Glutamatergic neuron (in vitro differentiated cells): ENCODE measurements at places on chromosomes 3 and 15. TPM values are rescaled to one million over a fixed set of nuclear protein-coding genes. Genes with fewer than 3 reads are reported as not detected.
A peak's percentile ranks its signal among the peaks of the same experiment; 100 is the strongest.

The POLR2M gene
- 41.4 TPM for total RNA-seq

The ADAMTSL3 gene
- total RNA-seq: 0.32 TPM

DNA sequence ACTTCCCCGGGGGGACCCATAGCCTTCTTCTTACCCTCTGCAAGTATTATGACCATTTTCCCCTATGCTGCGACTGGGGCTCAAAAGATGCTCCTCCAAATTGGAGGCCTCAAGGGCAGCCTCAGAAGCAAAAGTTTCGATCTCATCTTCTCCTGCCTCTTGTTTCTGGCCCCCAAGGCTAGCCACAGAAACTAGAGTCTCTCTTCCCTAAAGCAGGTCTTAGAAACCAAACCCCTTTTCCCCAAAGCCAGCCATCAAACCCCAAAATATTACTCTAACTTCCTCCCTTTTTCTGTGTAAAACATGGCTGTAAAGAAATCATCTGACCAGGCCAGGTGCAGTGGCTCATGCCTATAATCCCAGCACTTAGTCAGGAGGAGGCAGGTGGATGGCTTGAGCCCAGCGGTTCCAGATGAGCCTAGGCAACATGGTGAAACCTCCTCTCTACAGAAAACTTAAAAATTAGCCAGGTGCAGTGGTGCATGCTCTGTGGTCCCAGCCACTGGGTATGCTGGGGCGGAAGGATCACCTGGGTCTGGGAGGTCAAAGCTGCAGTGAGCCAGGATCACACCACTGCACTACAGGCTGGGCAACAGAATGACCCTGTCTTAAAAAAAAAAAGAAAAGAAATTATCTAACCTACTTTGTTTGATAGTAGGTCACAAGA, 36.7 kb upstream of the MFGE8 start:
- H3K27ac ChIP-seq: no peak overlapping the region
- H3K36me3 ChIP-seq: no peaks in the 10 kb centered on the region
- H3K27me3 ChIP-seq: no peaks in the 10 kb centered on the region
- no peak overlapping the region for H3K4me3 ChIP-seq
- DNase-seq: no peak

DNA sequence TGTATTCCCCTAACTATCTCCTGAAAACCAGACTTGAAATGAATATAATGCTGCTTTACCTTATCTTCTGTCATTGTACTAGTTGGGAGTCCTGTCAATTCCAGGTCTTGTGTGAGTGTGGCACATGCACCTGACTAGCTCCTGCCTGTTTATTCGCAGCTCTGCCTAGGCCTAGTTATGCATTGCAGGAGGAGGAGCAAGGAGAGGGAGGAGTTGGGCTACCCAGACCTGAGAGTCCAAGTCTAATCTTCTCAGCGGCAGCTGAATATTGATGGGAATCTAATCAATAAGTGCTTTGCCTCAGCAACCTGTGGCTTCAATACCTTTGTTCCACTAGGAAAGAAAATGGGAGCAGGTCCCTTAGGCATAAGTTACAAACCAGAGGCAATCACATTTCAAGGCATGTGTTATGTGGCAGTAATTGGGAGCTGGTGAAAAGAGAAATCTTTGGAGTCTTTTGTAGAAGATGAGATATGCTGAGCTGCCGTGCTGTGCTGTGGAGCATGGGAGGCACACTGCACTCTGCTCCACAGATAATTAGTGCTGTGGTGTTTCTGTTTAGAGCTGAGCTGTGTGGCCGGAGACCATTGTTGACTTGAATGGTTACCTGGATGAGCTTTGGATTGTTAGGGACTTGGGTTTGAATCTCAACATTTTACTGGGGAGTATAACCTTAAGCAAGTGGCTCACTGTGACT, at the start of gene SLC2A2:
Gene SLC2A2, minus strand, starts transcription at position 124 of the 697 bp plus-strand sequence. Its CDS starts 50 bp downstream, at position 74.
- H3K27ac ChIP-seq: no peak within 1 kb of the TSS
- H3K4me3 ChIP-seq: peak within 1 kb of the TSS; percentile 35
- no peaks in the 10 kb centered on the region for H3K27me3 ChIP-seq

The DNAH12 gene
- 0.22 TPM for total RNA-seq

The THBS1 gene
- total RNA-seq: 0.83 TPM

- H3K4me3 ChIP-seq: no peak overlapping the region
- H3K27me3 ChIP-seq: no peaks in the 10 kb centered on the region
- DNase-seq: no peak
- no peaks in the 10 kb centered on the region for H3K36me3 ChIP-seq
- peaks cover 4% of the 10 kb centered on the region for H3K4me1 ChIP-seq
Observed at GRCh38 chr3:146065573-146066006, 95.4 kb downstream of the PLOD2 start.

The NUTM1 gene
- not detected for total RNA-seq

DNA sequence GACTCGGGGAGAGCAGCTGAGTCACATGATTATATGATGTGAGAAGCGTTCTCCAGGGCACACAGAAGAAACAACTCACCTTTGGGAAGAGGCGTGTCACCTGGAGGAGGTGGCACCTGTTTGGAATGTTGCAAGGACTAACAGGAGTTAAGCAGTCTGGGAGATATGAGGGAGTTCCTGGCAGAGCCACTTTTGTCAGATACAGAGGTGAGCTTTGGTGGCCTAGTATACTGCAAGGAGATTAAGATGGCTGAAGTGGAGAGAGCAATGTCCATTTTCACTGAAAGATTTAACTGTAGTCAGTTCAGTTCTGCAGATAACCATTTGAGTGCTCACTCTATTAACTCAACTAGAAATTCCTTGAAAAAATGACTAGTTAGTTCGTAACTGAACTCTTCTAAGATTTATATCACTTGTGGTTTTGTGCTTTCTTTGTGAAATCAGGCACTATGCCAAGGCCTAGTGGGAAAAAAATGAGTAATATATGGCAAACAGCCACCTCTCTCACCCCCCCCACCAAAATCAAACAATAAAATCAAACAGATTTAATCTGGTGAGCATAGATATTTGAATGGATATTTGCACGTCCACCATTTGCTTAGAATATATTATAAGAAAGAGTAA, 61.3 kb downstream of the CRYBG3 start:
- no peaks in the 10 kb centered on the region for H3K4me1 ChIP-seq
- H3K36me3 ChIP-seq: no peaks in the 10 kb centered on the region
- no peak for DNase-seq

DNA sequence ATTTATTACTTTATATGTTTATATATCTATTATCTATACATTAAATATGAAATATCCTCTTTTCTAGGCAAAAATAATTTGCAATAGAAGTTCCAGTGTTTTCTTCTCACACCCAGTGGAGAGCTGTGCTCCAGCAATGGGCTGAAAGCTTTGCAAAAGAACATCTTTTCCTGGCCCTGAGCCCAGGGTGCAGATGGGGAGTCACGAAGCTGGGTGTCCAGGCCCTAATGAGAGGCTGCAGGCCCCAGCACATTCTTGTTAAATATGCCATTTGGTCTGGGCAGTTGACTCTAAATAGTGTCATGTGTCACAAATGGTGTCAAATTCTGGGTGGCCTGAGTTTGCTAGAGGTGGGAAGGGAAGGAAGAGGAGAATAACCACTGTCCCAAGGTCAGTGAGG, 5.7 kb downstream of the NTRK3 start:
- H3K4me1 ChIP-seq: peaks cover 6% of the 10 kb centered on the region
- no peak for DNase-seq
- no peak overlapping the region for H3K4me3 ChIP-seq
- H3K27me3 ChIP-seq: peaks cover 24% of the 10 kb centered on the region

The C3orf22 gene
- total RNA-seq: not detected

GRCh38 chr15:36389107-36389506, 190.3 kb upstream of the CDIN1 start:
- H3K27me3 ChIP-seq: no peaks in the 10 kb centered on the region
- H3K27ac ChIP-seq: no peak overlapping the region
- no peak overlapping the region for H3K4me3 ChIP-seq
- no peaks in the 10 kb centered on the region for H3K4me1 ChIP-seq
- no peak for DNase-seq

DNA sequence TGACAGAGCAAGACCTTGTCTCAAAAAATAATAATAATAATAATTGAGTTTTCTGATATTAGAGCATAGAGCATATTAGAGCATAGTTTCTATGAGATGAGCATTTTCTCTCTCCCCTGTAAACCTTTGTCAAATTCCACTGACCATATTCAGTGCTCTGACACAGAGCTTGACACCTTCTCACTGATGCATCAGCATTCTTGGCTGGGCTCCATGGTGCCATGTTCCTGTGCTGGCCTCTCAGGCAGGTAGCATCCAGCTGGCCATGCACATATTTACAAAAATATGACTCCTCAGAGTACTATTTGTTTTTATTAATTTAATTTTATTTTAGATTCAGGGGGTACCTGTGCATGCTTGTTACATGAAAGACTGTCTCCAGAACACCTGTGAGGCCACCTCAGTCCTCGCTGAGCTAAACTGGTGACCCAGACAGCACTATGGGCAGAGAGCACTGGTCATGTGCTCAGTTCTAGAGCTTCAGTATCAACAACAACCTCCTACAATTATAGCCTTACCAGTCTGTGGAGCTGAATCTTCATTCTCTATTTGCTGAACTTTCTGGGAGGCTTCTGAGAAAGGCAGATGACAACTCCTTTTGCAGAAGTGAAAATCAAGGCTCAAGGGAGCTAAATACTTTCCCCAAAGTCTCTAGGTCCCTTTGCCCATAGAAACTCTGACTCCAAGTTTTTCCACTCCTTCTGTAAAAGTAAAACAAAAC, 21.6 kb upstream of the SLC28A2 start:
- no peak overlapping the region for H3K4me3 ChIP-seq
- peaks cover 5% of the 10 kb centered on the region for H3K36me3 ChIP-seq
- DNase-seq: no peak
- no peaks in the 10 kb centered on the region for H3K4me1 ChIP-seq
- H3K27ac ChIP-seq: no peak overlapping the region

GRCh38 chr3:82474711-82475110, 713.3 kb upstream of the GBE1 start:
- H3K4me3 ChIP-seq: no peak overlapping the region
- no peak for DNase-seq
- H3K27ac ChIP-seq: no peak overlapping the region
- no peaks in the 10 kb centered on the region for H3K27me3 ChIP-seq

The C3orf49 gene
- not detected for total RNA-seq

- peaks cover 3% of the 10 kb centered on the region for H3K27me3 ChIP-seq
- H3K27ac ChIP-seq: no peak overlapping the region
- no peak for DNase-seq
- peaks cover 3% of the 10 kb centered on the region for H3K4me1 ChIP-seq
- H3K36me3 ChIP-seq: no peaks in the 10 kb centered on the region
- H3K4me3 ChIP-seq: no peak overlapping the region
Observed at GRCh38 chr15:65930134-65930533, 60.8 kb downstream of the RAB11A start.

GRCh38 chr3:30222441-30222840, 384.0 kb upstream of the TGFBR2 start:
- H3K4me3 ChIP-seq: no peak overlapping the region
- DNase-seq: no peak
- H3K4me1 ChIP-seq: no peaks in the 10 kb centered on the region
- peaks cover 5% of the 10 kb centered on the region for H3K36me3 ChIP-seq
- H3K27ac ChIP-seq: no peak overlapping the region

- no peaks in the 10 kb centered on the region for H3K27me3 ChIP-seq
- no peak overlapping the region for H3K4me3 ChIP-seq
- no peak for DNase-seq
- no peaks in the 10 kb centered on the region for H3K4me1 ChIP-seq
- no peaks in the 10 kb centered on the region for H3K36me3 ChIP-seq
- H3K27ac ChIP-seq: no peak overlapping the region
Observed at GRCh38 chr3:20054549-20054987, 14.3 kb downstream of the KAT2B start.

The HOMER2 gene
- 32.6 TPM for total RNA-seq

DNA sequence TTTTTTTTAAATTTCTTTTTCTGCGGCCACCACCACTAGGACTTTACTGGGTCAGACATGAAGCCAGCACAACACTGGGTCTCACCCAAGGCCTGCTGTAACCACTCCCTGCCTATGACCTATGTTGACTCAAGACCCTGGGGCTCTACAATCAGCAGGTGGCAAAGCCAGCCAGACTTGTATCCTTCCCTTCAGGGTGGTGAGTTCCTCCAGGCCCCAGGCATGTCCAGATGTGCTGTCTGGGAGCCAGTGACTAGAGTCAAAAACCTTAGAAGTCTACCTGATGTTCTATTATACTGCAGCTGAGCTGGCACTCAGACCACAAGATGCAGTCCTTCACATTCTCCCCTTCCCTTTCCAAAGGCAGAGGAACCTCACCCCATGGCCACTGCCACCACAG, 31.6 kb upstream of the CLDN18 start:
- H3K27ac ChIP-seq: no peak overlapping the region
- H3K27me3 ChIP-seq: peaks cover 2% of the 10 kb centered on the region
- no peak overlapping the region for H3K4me3 ChIP-seq
- H3K36me3 ChIP-seq: no peaks in the 10 kb centered on the region
- H3K4me1 ChIP-seq: no peaks in the 10 kb centered on the region

DNA sequence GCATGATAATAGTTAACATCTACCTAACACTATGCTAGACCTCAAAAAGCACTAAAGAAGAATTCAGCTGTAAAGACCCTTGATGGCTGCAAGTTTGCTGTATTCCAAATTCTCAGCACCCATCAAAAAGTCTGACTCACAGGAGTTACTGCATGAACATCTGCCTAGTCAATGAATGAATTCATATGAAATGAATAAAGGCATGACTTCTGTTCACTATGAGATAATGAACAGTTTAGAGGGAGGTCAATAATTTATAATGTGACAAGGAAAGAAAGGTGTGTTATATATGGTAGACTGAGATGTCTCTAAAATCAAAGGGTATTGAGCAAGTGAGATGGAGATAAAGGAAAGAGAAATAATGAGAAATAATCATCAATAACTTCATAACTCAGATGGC, 508.2 kb upstream of the TGFBR2 start:
- H3K27me3 ChIP-seq: peaks cover 3% of the 10 kb centered on the region
- H3K4me1 ChIP-seq: no peaks in the 10 kb centered on the region
- no peak overlapping the region for H3K27ac ChIP-seq
- no peaks in the 10 kb centered on the region for H3K36me3 ChIP-seq
- DNase-seq: no peak

- no peaks in the 10 kb centered on the region for H3K36me3 ChIP-seq
- no peak overlapping the region for H3K4me3 ChIP-seq
- no peaks in the 10 kb centered on the region for H3K4me1 ChIP-seq
- H3K27ac ChIP-seq: no peak overlapping the region
Observed at GRCh38 chr3:37096288-37096687, 78.1 kb downstream of the LRRFIP2 start.

- peak overlapping the region; percentile 89 for H3K27ac ChIP-seq
- H3K36me3 ChIP-seq: no peaks in the 10 kb centered on the region
- DNase-seq: peak; percentile 43
- H3K4me1 ChIP-seq: peaks cover 5% of the 10 kb centered on the region
Observed at GRCh38 chr15:44193651-44194322, 1.3 kb downstream of the FRMD5 start.

- H3K36me3 ChIP-seq: no peaks in the 10 kb centered on the region
- no peak overlapping the region for H3K4me3 ChIP-seq
- no peaks in the 10 kb centered on the region for H3K4me1 ChIP-seq
Observed at GRCh38 chr15:80679167-80679803, 15.8 kb upstream of the ABHD17C start.

- no peak overlapping the region for H3K4me3 ChIP-seq
- H3K27me3 ChIP-seq: no peaks in the 10 kb centered on the region
- DNase-seq: no peak
- H3K4me1 ChIP-seq: peaks cover 10% of the 10 kb centered on the region
Observed at GRCh38 chr3:3087279-3087678, 22.9 kb downstream of the IL5RA start.

The SPTSSB gene
- total RNA-seq: 1.9 TPM

The DLEC1 gene
- 0.42 TPM for total RNA-seq

The RETNLB gene
- total RNA-seq: not detected

- H3K4me1 ChIP-seq: peaks cover 23% of the 10 kb centered on the region
- H3K27ac ChIP-seq: no peak overlapping the region
- no peak overlapping the region for H3K4me3 ChIP-seq
- no peak for DNase-seq
Observed at GRCh38 chr15:69120732-69121131, 39.7 kb upstream of the GLCE start.
